Neural progenitor cell (in vitro differentiated cells): ENCODE measurements at places on chromosomes 12 and 14.
A peak's percentile ranks its signal among the peaks of the same experiment; 100 is the strongest.

GRCh38 chr14:90704738-90705392, 111.4 kb downstream of the TTC7B start:
- DNase-seq, result no peak

DNA sequence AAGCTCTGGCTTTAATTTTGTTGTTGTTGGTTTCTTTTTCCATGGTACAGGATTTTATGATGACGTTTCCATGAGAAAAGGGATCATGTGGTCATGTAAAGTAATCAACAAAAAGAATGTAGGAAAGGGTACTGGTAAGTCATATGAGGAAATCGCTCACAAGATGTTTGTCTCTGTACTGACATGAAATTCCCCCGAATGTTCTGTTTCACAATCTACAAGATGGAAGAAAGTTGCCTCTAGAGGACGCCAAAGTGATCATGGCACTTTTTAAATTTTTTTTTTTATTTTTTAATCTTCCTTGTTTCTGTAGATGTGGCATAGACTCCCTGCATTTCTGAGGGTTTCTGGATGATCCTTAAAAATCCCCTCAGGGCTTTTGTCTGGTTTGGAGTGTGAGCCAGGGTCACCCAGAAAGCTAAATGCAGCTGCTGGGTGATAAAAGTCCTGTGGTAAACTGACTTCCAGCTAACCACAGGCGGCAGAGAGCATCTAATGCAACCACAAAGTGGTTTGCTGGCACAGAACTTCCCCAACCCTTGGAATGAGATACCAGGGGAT, 393.5 kb downstream of the CCDC91 start:
- no peak for DNase-seq

DNA sequence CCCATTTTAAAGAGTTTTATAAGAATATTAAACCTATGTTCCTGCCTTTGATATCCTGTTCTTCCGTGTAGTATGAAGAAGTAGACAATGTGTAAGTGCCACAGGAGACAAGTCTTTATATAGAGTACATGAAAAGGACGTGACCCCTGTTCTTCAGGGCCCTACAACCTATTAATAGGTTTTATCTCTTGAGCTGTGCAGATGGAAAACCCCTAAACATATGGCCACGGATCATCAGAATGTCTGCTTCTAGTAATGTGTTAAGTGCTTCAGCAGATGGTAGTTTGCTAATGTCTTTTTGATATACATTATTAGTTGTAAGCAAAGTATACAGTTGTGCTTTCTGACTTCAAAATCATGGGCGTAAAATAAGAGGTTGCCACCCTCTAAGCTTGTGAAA, 228.5 kb downstream of the PTPRO start:
- no peak for DNase-seq

DNA sequence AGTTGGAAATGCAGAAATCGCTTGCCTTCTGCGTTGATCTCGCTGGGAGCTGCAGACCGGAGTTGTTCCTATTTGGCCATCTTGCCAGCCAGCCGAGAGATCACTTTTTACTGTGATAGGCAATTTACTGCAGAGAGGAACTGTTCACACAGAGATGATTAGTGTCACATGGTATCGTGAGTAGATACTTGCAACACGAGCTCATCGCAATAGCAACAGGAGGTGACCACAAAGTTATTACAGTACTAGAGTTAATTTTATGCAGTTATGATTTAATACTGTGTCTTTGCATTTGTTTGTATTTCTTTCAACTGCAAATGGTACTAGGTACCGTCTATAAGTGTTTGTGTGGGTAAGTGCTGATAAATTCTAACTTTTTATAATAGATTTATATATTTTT, 27.8 kb downstream of the NOPCHAP1 start:
- no peak for DNase-seq

GRCh38 chr12:127558361-127558760, 708.6 kb upstream of the TMEM132C start:
- no peak for DNase-seq

DNA sequence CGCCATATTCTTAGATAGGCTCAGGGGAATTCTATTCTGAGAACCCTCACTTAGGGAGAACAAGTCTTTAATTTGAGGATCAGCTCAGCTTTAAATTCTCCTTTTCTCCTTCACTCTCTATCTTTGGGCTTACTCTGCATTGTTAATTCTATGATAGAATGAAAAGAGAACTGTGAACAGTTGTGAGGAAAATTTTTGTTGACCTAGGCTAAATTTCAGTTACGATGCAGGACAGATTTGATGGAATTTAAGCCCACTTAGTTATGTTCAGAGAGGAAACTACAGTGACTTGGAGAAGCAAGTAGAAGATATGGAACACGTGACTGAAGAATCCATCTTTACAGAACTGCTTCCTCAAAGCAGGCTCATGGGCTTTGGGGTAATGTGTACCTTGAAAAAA, 82.7 kb downstream of the TBC1D30 start:
- DNase-seq, result no peak

- DNase-seq, result no peak
These were observed 148.2 kb downstream of the SLC38A6 start for GRCh38 chr14:61129168-61129745.

DNA sequence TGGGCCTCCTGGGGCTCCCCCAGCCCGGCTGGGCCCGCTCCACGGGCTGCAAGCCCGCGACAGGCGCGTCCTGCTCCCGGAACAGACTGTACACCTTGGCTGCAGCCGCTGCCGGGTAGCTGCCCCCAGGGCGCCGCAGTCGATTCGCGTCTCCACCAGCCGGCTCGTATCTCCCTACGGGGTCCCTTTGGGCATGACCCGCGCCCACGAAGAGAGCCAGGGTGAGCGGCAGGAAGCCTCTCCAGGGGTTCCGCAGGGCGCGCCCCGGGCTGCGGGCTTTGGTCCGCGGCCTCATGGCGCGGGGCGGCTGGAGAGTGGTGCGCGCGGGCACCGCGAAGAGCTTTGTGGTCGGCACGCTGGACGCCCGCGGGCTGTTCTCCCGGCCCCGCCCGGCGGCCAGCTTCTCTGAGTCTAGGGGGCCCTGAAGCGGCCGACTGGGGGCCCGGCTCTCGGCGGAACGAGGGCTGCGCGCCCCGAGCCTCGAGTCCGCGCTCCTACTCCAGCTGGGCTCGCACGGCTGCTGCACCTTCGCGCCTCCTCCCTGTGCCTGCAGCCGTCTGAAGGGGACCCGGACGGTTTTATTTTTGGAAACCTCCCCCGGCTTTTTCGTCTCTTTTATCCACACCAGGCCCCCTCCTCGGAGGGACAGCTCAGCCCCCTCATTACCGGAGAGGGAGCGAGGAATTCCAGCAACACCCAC, at the start of gene LTBP2:
Gene LTBP2 (minus strand): TSS at position 588 of the 700 bp plus-strand sequence. CDS start 293 bp downstream, at position 295.
- DNase-seq, result peak; percentile 69

DNA sequence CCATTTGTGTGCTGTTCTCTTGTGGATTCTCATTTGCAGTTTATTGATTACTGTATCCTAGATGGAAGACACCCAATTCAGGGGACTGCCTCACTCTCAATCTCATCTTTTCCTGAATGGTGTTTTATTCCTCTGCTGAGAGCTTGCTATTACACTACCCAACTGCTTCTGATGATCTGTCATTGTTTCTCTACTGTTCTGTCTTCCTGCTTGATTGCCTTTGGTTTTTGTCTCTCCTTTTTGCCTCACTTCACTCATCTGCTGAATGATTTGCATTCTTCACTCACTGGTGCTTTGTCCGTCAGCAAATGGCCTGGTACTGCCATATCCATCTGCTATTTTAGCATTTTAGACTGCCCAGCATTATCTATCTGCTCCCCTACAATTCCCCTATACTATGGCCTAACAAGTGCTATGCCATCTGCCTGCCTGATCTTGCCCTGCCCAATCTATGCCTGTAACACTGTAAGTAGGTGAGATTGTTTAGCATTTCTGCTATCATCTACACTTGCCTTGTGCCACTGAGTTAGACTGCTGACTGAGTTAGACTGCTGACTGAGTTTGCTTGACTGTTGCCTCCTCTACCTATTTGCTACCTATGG, 335.1 kb downstream of the GPHN start:
- peak; percentile 39 for DNase-seq

DNA sequence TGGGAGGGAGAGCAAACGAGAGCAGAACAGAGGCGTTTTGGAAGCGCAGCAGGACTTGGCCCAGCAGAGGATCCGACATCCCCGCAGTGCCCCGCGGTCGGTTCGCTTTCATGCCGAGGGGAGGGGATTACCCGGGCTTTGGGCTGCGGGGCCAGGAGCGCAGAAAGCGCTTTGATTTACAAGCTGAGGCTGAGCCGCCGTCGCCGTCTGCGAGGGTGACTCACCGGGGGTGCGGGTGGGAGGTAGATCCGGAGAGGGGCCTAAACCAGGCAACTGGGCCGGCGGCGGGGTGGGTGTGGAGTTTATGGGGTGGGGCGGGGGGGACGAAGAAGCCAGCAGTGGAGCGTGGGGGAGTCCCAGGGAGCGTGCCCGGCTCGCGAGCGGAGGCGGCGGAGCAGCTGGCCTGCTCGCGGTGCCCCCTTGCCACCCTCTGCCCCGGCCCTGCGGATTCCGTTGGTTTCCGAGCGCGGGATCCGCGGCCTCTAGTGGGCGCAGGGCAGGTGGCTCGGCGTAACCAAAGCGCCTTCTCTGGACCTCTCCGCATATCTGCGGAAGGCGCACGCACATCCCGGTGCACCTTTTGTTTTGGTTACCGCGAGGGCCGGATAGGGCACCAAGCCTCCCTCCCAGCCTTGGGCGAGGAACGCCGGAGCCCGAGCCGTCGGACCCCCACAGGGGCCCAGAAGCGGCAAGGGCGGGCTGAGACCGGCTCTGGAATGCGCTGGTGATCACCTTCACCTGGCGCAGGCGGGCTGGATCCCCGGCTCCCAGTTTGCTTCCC, 2.6 kb downstream of the SIX4 start:
- DNase-seq, result peak; percentile 82

DNA sequence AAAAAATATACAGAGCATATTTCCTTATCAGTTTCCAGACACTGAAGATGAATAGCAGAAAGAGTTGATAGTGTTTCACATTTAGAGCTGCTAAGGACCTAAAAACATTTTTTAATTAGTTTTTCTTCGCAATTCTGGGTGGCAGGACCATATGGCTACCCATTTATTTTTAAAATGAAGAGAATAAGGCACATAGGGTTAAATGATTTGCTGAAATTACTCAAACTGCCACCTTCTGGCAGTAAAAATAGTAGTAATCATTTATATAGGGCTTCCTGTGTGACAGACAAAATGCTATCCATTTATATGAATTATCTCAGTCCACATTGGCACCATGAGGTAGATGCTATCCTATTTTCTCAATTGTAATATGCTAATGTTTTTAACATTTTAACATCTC, 108.6 kb upstream of the CCDC196 start:
- DNase-seq, result no peak

DNA sequence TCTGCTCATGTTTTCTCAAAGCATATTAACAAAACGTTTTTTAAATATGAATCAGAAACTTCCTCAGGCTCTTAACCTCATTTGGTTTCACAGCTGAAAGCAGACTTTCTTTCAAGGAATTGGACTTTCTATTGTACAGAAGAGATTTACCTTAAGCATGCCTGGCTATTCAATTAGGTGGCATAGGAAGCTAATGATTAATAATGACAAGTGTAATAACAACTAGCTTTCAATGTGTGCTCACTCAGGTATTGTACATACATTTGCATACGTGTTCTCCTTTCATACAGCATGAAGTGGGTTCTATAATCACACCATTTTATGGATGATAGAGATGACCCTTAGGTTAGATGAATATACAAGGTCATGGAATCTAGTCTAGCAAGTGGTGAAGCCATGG, 115.7 kb downstream of the ANO6 start:
- DNase-seq, result no peak

GRCh38 chr12:78732481-78732880, 132.1 kb upstream of the SYT1 start:
- no peak for DNase-seq

DNA sequence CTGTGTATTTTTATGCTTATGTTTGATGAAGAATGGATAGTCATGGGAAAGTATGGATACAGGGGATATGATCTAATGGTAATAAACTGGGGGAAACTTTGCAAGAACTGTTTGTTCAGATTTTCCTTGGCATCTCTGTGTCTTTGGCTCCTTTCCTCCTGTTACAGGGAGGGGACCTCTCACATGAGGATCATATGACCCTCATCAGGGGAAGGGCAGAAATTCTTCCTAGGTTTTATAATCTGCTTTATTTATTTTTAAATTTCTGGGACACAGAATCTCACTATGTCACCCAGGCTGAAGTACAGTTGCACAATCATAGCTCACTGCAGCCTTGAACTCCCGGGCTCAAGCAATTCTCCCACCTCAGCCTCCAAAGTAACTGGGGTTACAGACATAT, 526.5 kb downstream of the CCER1 start:
- DNase-seq, result no peak

- DNase-seq, result no peak
These were observed 130.3 kb upstream of the RASSF8 start for GRCh38 chr12:25828188-25828587.

- DNase-seq, result peak; percentile 20
These were observed 111.0 kb upstream of the PZP start for GRCh38 chr12:9319044-9319841.

GRCh38 chr12:41943671-41944070, 201.0 kb downstream of the GXYLT1 start:
- no peak for DNase-seq

DNA sequence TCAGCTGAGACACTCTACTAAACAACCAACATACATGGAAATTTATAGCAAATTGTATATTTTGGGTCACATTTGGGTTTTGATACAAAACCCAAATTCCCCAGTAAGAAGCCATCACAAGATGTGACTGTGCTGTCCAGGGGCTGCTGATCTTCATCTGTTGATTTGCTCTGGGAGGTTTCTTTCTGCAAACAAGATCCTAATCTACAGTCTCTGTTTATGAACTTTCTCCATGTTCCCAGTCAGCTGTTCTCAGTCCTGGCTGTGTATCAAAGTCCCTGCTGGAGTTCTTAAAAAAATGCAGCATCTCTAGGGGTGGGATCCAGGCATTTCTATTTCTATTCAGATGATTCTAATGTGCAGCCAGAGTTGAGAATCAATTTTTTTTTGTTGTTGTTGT, 85.1 kb downstream of the ATP23 start:
- DNase-seq, result no peak

GRCh38 chr14:56581041-56581727, 1.6 kb downstream of the TMEM260 start:
- no peak for DNase-seq

GRCh38 chr14:94304243-94304642, 11.2 kb upstream of the SERPINA10 start:
- no peak for DNase-seq

GRCh38 chr12:24541193-24541871, 407.6 kb downstream of the BCAT1 start:
- DNase-seq, result no peak

DNA sequence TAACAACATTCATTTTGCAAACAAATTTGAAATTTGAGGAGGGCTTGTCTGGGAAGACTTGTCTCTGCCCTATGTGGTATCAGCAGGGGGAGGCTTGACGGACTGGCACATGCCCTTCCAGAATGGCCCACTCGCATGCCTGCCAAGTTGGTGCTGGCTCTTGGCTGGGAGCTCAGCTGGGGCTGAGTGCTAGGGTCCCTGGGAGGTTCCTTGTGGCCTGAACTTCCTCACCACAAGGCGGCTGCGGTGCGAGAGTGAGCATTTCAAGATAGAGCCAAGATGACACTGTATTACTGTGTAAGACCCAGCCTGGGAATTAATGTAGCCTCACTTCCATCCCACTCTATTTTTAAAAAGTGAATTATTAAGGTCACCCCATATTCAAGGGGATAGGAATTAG, 271.6 kb upstream of the PLEKHG7 start:
- DNase-seq, result peak; percentile 6
